ENCODE measurements at places on chromosomes 12 and 14.

DNA sequence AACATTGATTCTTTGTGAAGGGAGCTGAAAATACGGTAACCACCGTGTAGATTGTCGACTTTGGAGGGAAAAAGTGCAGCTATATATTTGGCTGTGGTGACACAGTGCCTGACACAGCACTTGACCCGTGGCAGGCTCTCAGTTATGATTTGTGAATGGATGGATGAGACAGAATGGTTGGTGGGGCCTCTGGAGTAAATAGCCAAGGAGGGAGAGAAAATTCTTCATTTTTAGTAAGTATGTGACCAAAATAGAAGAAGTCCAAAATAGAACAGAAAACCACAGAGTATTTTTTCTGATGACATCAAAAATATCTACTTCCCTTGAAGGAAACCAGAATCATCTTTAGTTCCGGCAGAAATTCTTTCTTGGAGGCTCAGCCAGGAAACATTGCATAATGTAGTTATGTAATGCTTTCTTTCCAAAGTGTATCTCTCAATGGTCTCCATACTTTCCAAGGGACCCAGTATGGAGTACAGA lies 82.0 kb upstream of the WSCD2 start:
- DNase-seq = no peak

- peak; percentile 9 for DNase-seq
Observed at GRCh38 chr14:70780396-70781075, 28.8 kb downstream of the MAP3K9 start.

- DNase-seq = no peak
Observed at GRCh38 chr12:46900734-46901463, 75.1 kb upstream of the SLC38A4 start.

DNA sequence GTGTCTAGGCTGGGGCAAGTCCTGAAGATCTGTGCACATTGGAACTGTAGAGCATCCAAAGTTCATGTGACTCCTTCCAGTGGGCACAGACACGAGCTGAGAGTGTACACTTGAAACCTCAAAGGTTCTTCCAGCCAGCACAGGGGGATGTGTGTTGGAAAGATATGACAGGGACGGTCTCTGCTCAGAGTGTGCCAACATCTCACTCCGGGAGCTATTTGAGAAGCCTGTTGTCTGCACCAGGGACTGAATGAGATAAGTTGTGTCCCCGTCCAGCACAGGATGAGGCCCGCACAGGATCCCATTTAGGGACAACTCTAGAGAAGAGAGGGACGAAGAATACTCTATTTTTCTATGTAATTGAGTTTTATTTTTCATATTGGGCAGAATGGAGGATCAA lies 136.3 kb downstream of the SNAPC1 start:
- DNase-seq = no peak

GRCh38 chr12:47752552-47752951 lies 6.1 kb downstream of the RAPGEF3 start:
- DNase-seq = no peak

- no peak for DNase-seq
Observed at GRCh38 chr12:121630791-121631355, 4.5 kb downstream of the ORAI1 start.

- DNase-seq = no peak
Observed at GRCh38 chr12:112617153-112617505, 174.4 kb upstream of the RPH3A start.

GRCh38 chr12:95701275-95701674 lies 89.3 kb downstream of the NTN4 start:
- DNase-seq = no peak

- no peak for DNase-seq
Observed at GRCh38 chr12:84954415-84954814, 41.8 kb upstream of the SLC6A15 start.

- DNase-seq = no peak
Observed at GRCh38 chr14:100633406-100633805, 46.2 kb upstream of the BEGAIN start.

- DNase-seq = no peak
Observed at GRCh38 chr14:61690982-61691381, 4.3 kb upstream of the HIF1A start.

- DNase-seq = peak; percentile 81
Observed at GRCh38 chr12:45215419-45216229, at the start of gene ANO6. Gene ANO6 (plus strand): TSS chr12:45216095. CDS start chr12:45216322, 227 bp downstream.

GRCh38 chr12:119683816-119684215 lies 15.9 kb downstream of the PRKAB1 start:
- no peak for DNase-seq

- peak; percentile 11 for DNase-seq
Observed at GRCh38 chr12:111451649-111452129, 46.0 kb downstream of the SH2B3 start.

DNA sequence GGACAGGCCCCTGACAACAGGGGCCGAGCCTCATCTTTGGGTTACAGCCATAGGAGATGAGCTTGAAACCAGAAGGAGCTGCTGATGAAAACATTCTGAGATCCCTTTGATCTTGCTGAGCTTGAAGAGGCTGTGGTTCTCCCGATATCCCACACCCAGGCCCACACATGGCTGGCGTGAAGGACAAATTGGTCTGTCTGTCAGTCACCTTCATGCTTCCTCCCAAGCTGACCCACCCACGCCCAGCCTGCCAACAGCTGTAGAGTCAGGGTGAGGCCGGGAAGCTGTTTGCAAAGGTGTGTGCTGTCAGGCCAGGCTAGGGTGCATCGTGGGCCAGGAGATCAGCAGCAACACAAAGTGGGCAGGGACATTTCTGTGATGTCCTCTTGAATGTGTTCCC lies 43.2 kb downstream of the FZD10 start:
- DNase-seq = no peak

DNA sequence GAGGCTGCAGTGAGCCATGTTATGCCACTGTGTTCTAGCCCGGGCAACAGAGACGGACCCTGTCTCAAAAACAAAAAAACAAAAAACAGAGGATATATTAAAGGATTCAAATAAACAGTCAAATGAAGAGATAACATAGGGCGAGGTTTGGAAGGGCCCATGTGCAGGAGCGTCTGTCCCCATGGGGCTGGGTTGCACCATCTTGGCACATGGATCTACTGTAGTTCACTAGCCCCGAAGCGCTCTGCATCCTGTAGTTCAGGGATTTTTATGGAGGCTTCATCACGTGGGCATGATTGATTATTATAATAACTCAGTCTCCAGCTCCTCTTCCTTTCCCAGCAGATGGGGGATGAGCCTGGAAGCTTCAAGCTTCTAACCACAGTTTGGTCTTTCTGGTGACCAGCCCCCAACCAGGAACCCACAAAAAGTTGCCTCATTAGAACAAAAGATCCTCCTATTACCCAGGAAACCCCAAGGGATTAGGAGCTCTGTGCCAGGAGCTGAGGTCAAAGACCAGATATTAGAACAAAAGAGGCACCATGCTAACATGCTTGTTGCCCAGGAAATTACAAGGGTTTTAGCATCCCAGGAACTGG lies 59.9 kb downstream of the HCAR2 start:
- DNase-seq = no peak

- no peak for DNase-seq
Observed at GRCh38 chr12:78406213-78406612, 458.4 kb upstream of the SYT1 start.

- no peak for DNase-seq
Observed at GRCh38 chr12:132270969-132271754, 58.2 kb downstream of the GALNT9 start.

DNA sequence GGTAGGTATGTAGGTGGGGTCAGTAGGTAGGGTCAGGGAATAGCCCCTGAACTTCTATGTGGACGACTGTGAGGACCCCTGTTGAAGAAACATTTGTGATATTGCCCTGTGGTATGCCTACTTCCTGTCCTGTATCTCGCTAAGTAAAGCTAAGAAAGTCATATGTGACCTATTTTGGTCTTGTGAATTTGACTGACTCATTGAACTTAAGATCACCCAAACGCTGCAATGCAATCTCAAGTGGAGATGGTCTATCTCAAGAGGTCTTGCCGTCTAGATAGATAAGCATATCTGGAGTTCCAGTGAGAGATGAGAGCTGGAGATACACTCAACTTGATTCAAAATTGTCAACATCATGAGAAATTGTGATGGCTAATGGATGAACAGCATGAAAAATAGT lies 73.8 kb downstream of the TRAFD1 start:
- DNase-seq = no peak
